Activated CD8-positive, alpha-beta T cell treated with anti-CD3 and anti-CD28 coated beads for 36 hours (primary cell): ENCODE measurements at places on chromosomes 1 and 21. TPM values are rescaled to one million over a fixed set of nuclear protein-coding genes. Genes with fewer than 3 reads are reported as not detected.

The B3GALT2 gene
- 0.18 TPM for total RNA-seq

The FOXD2 gene
- total RNA-seq: 0.18 TPM

The SFN gene
- total RNA-seq: 0.47 TPM

The GNAT2 gene
- 0.81 TPM for total RNA-seq

The UBE2U gene
- total RNA-seq: not detected
